ENCODE measurements at places on chromosomes 1 and 21.

GRCh38 chr1:43204394-43204793, 32.3 kb downstream of the CFAP57 start:
- DNase-seq, result no peak

DNA sequence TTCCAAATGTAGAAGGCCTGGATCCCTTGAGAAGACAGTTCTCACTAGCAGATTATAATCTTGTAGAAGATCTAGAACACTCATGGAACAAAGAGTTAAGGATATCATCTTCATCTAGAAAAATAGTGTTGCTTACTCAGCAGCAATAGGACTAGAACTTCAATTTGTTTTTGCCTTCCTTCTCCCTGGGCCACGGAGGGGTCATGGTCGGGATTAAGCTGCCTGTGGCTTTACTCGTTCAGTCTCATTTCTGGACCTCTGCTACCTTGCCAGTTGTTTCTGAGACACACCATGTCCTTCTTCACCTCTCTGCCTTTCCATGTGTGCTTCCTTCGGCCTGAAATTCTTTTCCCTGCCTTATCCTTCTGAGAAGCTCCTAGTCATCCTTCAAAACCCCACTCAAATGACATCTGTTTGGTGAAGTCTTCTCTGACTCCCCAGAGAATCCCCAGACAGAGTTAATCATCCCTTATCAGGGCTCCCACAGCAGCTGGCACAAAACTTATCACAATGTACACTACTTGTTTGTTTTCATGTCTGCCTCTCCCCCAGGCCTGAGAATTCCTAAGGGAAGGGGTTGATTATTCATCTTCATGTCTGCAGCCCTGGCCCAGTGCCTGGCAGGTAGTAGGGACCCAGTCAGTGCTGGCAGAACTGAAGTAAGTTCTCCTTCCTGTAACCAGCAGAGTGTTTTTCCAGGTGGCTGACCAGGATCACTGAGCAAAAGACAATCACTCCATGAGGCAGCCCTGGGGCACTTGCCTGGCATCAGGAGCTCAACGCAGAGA, 15.5 kb upstream of the SNX27 start:
- no peak for DNase-seq

DNA sequence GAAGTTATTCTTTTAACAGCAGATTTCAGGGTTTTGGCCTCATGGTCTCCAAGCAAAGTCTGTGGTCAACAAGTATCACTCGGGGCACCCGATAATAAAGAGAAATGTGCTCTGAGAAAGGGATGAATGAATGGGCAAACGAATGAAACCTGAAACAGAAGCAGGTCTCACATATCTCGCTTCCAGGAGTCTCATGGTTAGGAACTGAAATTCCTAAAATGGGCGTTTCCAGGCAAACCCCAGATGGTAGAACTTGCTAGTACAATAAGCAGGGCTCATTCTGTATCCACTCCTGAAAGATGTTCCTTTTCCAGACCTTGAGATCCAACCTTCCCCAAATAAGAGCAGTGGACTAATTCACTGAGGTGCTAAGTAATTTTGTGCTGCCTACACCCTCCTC, 87.2 kb downstream of the LAMC2 start:
- DNase-seq, result peak; percentile 12

GRCh38 chr1:24195874-24196273, 8.8 kb upstream of the IFNLR1 start:
- DNase-seq, result no peak

DNA sequence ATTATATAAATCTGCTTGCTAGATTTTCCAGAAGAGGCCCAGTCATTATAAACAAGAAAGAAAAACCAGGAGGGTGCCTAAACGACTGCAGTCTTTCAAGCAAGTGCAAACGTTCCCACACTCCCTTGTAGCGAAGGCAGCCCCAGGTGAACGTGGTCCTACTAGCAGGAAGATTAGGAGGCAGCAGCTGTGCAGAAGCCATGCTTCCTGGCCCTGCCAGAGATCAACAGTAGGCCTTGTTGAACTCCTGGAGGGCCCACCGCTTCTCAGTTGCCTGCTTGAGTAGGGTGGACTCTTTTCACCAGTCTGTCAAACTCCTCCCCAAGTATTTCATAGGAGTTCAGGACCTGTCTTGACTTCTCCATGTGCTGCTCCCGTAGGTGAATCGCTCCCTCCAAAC, 163.0 kb upstream of the GORAB start:
- no peak for DNase-seq

DNA sequence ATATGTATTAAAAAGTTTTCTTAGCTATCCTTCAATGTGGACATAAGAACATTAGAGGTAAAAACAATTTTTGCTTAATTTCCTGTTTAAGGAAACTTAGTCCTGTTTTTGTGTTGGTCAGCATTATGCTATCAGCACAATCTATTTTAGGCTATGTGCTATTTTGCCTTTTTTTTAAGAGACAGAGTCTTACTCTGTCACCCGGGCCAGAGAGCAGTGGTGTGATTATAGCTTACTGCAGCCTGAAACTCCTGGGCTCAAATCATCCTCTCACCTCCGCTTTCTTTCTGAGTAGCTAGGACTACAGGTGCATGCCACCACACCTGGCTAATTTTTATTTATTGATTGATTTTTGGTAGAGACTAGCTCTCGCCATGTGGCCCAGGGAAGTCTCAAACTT, 199.1 kb upstream of the TMPRSS15 start:
- no peak for DNase-seq

DNA sequence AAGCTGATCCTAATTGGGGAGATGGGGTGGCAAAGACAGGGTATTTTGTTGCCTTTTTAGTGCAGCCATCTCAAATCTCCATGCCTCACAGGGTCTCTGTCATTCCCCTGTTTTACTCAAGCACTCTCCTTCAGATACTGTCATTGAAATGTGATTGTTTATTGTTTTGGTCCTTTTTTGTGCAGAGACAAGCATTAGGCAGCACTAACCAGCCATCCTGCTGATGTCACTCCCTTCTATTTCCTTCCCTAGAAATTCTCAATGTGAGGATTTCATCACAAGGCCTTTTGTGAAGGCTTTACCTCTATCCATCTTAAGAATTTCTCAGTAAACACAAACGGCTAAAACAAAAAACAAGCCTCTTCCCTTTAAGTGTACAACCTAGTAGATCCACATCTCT, 34.7 kb downstream of the OR10J5 start:
- DNase-seq, result no peak

GRCh38 chr1:201888282-201889089, at the start of gene SHISA4:
Gene SHISA4 (plus strand): TSS chr1:201888898. CDS start chr1:201888995, 97 bp downstream.
- DNase-seq, result peak; percentile 93

- DNase-seq, result no peak
These were observed 397.2 kb downstream of the NEGR1 start for GRCh38 chr1:71885171-71885570.

DNA sequence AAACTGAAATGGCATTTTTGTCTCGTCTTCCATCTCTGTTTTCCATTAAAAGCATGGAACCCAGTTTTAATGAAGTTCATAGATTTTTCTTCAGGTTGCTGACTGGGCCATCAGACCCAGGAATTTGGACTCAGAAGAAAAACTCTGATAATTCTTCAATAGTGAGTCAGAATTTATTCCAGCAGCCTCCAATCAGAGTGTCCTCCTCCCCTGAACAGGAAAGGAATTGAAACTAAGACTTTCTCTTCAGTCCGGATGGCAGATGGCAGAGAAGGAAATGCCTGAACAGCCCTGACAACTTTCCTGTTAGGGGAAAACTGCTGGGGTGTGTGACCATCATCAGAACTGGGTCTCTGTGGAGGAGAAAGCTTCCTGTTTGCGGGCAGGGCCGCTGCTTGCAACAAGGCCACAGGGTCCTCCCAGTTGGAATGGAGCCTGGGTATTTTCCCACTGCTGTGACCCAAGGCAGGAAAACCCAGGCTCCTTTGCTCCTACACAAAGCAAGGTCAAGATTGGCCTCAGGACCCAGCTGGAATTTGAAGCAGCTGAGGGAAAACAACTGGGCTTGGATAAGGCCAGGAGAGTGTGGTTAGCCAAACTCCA, 20.7 kb downstream of the CD34 start:
- DNase-seq, result peak; percentile 84

- DNase-seq, result no peak
These were observed 172.7 kb downstream of the TGFBR3 start for GRCh38 chr1:91712981-91713841.

GRCh38 chr1:143497374-143497747, 474.4 kb downstream of the FAM72C start:
- peak; percentile 40 for DNase-seq

DNA sequence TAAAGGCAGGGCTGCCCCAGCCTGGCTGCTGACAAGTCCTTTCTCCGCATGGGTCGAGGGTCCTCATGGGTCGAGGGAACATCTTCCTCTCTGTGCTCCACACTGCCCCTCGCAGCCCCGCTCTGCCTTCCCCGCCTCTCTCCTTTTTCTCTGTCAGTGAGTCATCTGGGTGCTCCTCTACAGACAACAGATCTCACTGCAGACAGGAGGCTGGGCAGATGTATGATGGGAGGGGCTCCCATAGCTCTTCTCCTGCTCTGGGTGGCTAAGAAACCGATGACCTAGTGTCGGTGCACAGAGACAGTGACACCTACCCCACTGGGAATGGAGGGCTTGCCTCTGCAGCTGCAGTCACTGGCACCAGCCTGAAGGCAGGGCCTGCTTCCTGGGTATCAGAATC, 5.5 kb downstream of the KCNA10 start:
- DNase-seq, result no peak

DNA sequence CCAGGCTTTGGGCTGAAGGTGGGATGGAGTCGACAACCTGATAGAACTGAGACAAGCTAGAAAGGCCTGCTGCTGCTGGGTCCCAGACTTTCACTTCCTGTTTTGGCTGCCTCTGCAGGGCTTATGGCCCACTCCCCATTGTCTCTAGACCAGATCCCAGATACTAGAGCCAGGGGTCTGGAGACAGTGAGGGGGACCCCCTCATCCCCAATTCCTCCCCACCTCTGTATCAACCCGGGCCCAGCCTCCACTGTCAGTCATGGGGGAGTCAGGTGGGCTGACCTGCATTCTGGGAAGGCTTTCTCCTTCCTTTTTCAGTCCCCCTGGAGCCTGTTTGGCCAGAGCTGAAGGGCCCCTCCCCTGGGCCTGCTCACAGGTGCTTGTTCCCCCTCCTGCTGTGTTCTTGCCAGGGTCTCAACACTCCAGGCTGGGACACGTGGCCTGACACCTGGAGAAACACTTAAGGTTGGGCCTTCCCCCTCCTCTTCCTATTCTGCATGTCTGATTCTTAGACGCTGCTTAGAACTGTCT, 18.0 kb upstream of the ETV3L start:
- DNase-seq, result no peak

DNA sequence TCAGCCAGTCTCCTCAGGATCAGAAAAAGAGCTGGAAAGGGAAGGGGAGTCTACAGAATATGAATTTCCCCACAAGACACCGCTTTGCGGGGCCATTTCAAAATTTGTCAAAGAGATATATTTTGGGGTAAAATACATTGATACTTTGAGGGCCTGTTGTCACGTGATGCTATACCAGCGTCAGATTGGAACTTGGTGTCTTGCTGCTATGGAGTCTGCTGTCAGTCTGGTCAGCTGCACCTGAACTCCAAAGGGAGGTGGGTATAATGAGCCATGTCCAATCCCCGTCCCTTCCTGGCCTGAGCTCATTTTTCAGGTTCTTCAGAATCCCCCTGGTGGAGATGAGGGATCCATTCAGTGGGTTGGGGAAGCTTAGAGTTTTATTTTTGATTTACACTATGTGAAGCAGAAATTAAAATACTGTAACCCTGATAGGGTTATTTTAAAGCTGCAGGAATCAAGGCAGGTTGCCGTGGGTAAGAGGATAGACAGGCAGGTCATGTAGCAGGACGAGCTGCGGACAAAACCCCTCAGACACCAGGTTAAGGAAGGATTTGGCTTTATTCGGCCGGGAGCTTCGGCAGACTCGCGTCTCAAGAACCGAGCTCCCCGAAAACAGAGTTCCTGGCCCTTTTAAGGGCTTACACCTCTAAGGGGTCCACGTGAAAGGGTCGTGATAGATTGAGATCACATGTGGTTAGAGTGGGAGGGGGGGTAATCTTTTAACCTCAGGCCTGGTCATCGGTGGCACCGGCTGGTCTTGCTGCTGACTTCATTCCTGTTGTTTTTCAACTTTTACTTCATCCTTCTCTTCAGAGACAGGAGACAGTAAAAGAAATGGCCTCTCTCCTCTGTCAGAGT, 2.2 kb upstream of the POFUT2 start:
- DNase-seq, result peak; percentile 72

GRCh38 chr1:151166505-151166956, 587 bp downstream of the SCNM1 start:
- DNase-seq, result no peak

GRCh38 chr1:119139403-119139802, 1.1 kb downstream of the WARS2 start:
- no peak for DNase-seq

GRCh38 chr21:34815831-34816705, 147.3 kb downstream of the CLIC6 start:
- DNase-seq, result no peak

DNA sequence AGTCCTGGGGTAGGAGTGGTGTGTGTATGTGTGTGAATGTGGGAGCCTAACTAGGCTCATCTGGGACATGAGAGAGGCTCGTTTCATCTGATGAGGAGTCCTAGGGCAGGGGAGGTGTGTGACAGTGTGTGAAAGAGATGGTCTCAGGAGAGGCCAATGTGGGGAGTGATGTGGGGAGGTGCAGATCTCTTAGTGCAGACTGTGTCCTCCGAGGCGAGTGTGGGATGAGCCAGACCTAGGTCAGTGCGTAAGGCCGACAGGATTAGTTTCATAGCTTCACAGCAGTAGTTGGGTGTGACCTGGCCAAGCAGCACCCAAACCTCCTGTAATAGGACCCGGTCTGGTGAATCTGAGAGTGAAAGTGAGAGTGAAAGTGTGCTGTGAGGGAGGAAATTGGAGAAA, 94.7 kb downstream of the LIPI start:
- no peak for DNase-seq

DNA sequence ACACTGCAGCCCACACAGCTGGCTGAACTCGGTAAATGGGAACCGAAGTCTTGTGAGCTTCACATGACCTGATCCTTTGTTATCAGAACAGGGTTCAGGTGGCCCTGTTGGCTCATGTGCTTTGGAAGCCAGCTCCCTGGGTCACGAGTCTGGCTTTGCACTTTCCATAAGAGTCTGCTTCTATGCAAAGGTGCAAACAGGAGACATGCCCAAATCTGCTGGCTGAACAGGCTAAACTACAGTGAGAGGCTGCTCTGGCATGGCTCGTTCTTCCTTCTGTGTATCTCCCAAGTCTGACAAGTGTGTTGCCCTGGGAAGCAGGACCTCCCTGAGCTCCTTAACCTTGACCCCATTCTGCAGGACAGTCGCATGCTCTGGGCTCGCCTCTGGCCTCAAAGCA, 549.6 kb downstream of the KIF26B start:
- DNase-seq, result peak; percentile 62

GRCh38 chr1:37034121-37035013, at the start of gene GRIK3:
Gene GRIK3 (minus strand): TSS chr1:37034515. CDS start chr1:37034108, 407 bp downstream.
- no peak for DNase-seq

DNA sequence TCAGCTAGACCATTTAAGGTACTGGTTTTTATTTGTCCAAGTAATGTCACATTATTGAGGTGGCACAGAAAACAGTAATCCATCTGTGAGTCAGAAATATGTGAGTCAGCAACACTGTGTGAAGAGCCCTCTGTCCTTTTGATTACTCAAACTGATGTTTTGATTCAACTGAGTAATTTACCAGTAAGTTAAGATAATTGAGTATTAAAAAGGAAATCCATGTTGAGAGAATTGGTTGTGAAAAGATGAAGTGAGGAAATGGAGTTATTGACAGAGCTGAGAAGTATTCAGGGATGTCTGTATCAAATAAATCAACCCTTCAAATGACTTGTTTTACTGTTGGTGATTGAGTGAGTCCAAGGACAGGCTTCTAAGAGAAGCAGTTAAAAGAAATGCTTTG, 302.7 kb upstream of the SGIP1 start:
- DNase-seq, result no peak
